Aorta (tissue), 5 donors: ENCODE measurements at places on chromosomes 3 and 15. TPM values are rescaled to one million over a fixed set of nuclear protein-coding genes. Genes with fewer than 3 reads are reported as not detected.

DNA sequence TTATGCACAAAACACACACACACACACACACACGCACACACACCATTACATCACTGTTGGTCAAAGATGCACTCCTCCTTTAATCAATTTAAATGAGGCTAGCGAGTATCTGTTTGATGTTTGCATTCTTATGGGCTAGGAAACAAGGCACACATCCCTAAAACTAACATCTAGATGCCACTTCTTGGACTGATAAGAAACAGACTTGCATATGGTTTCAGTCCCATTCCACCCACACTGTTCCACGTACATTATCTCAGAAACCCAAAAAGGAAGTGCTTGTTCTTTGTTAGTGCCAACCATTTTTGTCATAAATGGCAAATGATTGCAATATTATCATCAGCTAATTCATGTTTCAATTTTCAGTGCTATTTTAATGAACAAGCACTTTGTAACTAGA is 69.5 kb downstream of the CCR1 start:
- no peak for DNase-seq

- no peak for DNase-seq
These were observed 328.2 kb downstream of the ZIC1 start for GRCh38 chr3:147737376-147737775.

DNA sequence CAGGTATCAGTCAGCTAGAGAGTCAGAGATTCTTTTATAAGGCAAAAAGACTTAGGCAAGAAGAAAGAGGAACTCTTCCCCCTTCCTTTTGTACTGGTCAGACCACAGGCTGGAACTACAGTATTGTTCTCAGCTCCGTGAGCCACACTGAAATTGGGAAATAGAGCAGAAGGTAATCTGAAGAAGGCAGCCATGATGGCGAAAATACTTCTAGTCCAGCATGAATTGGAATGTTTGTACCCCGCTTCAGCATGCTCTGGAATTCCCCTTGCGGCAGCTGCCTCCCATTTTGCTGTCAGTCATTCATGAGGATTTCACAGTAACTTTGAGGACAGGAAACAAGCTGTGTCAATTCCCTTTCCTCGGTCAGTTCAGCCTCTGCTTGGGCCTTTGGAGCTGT is 96.2 kb downstream of the CORO2B start:
- no peak for DNase-seq

Gene MASP1
- total RNA-seq: 3.8 TPM
